Stimulated activated naive CD8-positive, alpha-beta T cell treated with anti-CD3 and anti-CD28 coated beads, Interleukin-15, amount 100 ng/mL, for 72 hours (primary cell): ENCODE measurements at places on chromosomes 16 and 17.

DNA sequence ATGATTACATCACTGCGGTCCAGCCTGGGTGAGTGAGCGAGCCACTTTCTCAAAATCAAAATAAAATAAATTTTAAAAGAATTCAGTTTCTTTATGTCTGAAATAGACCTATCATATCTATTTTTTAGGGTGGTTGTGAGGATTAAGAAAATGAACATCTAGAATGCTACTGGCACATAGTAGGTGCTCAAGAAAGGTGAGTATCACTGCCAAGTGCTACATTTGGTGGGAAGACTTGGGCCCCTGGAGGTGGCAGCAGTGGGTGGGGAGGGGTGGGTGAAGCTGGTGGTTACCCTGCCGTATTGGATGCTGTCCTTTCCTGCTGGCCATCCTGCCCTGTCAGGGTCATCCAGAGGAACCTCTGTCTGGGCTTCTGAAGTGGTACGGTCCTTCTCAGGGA is 50.3 kb downstream of the ABCC6 start:
- no peak for DNase-seq

- no peak for DNase-seq
Measured at GRCh38 chr17:48755356-48755755, 26.8 kb upstream of the HOXB13 start.

GRCh38 chr17:50114849-50115357 is 15.1 kb downstream of the SAMD14 start:
- DNase-seq = peak; percentile 62

GRCh38 chr16:19463468-19464315 is 46.0 kb downstream of the TMC5 start:
- no peak for DNase-seq

- DNase-seq = no peak
Measured at GRCh38 chr17:6497496-6498221, 53.4 kb downstream of the PIMREG start.

GRCh38 chr17:282000-282911 is 70.4 kb downstream of the RPH3AL start:
- no peak for DNase-seq

GRCh38 chr17:8473451-8474192 is 37.9 kb downstream of the NDEL1 start:
- no peak for DNase-seq

GRCh38 chr16:1113889-1114526 is 18.0 kb upstream of the C1QTNF8 start:
- no peak for DNase-seq

DNA sequence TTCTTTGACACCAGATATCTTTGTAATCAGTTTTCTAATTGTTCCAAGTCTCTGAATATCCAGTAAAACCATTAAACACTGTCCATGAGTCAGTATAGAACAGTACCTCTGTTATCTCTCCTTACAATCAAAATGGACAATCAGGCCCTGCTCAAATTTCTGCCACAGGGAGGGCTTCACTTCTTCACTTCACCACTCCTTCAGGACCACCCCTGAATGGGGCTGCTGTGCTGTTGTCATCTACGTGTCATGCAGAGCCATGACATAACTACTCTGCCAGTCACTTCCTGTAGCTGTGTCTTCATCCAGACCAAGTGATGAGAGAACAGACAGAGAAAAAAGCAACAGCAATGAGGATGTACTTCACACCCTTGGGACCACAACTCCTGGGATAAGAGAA is 116.9 kb downstream of the TANC2 start:
- DNase-seq = no peak

DNA sequence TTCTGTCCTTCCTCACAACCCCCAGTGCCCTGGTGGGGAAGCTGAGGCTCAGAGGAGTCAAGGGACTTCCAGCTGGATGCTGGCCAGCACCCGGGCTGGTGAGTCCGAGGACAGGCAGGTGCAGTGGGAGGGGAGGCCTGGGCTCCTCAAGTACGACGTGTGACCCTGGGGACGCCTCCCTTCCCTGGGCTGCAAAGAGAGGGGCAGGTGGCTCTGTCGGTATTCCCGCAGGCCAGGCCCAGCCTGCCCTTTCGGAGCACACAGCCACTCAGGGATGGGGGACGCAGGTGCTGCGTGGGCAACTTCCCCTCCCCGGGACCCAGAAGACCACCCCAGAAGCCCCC is 33.1 kb upstream of the PVALEF start:
- no peak for DNase-seq

DNA sequence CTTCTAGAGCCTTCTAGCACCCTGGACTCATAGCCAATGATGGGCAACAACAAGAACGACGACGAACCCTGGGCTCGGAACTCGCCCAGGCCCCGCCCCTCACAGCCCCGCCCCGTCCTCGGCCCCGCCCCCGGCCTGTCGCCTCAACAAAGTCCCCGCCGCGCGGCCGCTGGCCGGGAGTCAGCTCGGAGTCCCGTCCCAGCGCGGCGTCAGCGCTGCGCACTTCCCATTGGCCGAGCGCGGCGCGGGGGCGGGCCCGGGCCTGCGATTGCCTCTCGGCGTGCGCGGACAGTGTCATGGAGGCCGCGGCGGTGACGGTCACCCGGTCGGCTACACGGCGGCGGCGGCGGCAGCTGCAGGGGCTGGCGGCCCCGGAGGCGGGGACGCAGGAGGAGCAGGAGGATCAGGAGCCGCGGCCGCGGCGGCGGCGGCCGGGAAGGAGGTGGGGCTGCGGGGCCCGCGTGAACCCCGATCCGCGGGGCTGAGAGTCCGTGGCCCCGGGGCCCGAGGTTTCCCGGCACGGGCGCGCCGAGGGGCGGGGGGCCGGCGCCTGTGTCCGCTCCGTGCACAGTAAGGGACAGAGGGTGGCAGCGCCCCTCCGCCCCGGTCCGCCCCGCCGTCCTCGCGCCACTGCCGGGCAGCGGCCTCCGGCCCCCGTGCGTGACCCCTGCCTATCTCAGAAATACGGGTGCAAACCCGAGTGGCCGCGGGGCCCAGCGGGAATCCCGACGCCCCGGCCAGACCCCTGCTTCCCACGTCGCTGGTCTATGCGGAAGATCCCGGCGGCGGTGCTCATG is at the start of gene ENGASE:
ENGASE (plus strand) TSS at position 176 of the 797 bp plus-strand sequence; CDS start at position 297, 121 bp downstream.
- DNase-seq = peak; percentile 94

DNA sequence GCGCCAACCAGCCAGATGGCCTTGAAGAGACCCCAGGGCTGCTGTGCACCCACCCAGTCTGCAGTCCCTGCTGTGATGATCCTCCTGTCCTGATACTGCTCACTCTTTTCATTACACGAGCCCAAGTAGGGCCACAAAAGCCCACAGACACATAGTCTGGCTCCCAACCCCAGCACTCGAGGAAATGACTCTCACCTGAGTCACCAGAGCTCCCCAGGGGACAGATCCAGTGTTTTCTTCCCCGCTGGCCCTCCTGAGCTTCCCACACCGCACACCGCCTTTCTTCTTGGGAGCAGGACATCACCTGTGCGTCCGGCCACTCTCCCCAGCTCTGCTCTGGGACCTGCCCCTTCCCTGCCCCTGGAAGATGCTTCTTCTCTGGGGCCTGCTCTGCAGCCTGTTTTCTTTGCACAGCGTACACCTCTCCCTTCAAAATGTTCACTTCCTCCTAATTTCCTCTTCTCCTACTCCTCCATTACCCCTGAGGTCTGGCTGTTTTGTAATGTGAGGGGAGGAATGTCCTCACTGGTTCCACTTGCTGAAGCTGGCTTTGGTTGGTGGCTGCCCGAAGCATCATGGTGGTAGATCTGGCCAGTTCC is 2.0 kb upstream of the SCN4A start:
- no peak for DNase-seq
